ENCODE measurements at places on chromosomes 11 and 22. TPM values are rescaled to one million over a fixed set of nuclear protein-coding genes. Genes with fewer than 3 reads are reported as not detected.

- ATAC-seq: no peak
These were observed 17.0 kb upstream of the FAM181B start for GRCh38 chr11:82750643-82751139.

The CDHR5 gene
- total RNA-seq: not detected

GRCh38 chr11:21480240-21480639, 712.6 kb upstream of the ANO5 start:
- ATAC-seq: no peak

DNA sequence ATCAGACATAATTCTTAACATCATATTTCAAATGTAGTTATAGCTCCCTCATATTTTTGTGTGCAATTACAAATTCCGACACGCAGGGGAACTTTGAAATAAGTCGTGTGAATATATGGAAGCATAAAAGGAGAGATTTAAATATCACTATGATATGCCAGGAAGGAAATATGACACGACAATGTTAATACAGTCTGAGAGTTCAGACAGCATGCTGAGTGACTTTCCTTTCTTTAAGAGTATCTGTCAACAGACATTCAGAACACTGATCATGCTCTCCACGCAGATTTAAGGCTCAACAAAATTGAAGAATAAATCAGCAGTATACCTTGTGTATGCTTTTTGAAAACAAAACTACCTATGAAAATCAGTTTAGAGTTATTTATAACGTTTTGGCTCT, 232.6 kb upstream of the CARD18 start:
- ATAC-seq: no peak

GRCh38 chr11:69054397-69055211, 5.9 kb downstream of the TPCN2 start:
- no peak for ATAC-seq

- peak; percentile 42 for ATAC-seq
These were observed 213.4 kb upstream of the SYN3 start for GRCh38 chr22:33271390-33272161.

- ATAC-seq: no peak
These were observed 40.2 kb downstream of the WT1 start for GRCh38 chr11:32395127-32395526.

GRCh38 chr22:27406389-27406861, 395.1 kb downstream of the MN1 start:
- no peak for ATAC-seq

The OR51B6 gene
- not detected for total RNA-seq

DNA sequence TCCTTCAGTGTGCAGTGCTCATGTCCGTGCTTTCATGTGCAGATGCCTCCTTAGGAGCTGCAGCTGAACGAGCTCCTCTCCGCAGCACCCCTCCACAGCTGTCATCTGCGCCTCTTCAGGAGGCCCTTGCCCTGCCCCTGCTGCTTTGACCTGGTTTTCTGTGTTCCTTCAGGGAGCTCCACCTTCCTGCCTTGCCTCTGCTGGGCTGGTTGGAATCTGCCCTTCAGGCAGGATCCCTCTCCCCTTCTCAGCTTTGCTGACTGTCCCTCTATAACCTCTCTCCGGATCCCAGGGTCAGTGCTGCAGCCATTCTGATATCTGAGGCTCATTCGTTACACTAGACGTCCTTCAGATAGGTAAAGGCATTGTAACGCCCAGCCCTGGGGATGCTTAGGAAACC, 67.9 kb downstream of the SCN3B start:
- ATAC-seq: no peak

Data from esophagus mucosa (tissue), 1 donor.